CD4-positive, alpha-beta memory T cell (primary cell): ENCODE measurements at places on chromosomes 4 and X. TPM values are rescaled to one million over a fixed set of nuclear protein-coding genes. Genes with fewer than 3 reads are reported as not detected.

The PNMA3 gene
- total RNA-seq = 14.3 TPM

The TLR6 gene
- total RNA-seq = 7.3 TPM

The COL25A1 gene
- 0.44 TPM for total RNA-seq

The TRIM60 gene
- total RNA-seq = not detected

The CXCL3 gene
- not detected for total RNA-seq
